ENCODE measurements at places on chromosomes 16 and 17.

- no peak for DNase-seq
These were observed 222.8 kb downstream of the RBFOX1 start for GRCh38 chr16:7555459-7555858.

GRCh38 chr17:59155439-59156177, at the start of gene PRR11:
PRR11 (plus strand) TSS chr17:59155746; CDS start chr17:59169753, 14,007 bp downstream.
- peak; percentile 75 for DNase-seq

GRCh38 chr16:17416461-17417311, 54.1 kb downstream of the XYLT1 start:
- peak; percentile 20 for DNase-seq

GRCh38 chr16:88974080-88974915, 2.7 kb downstream of the CBFA2T3 start:
- no peak for DNase-seq

- DNase-seq: no peak
These were observed 603.8 kb downstream of the CDH8 start for GRCh38 chr16:61432421-61432820.

DNA sequence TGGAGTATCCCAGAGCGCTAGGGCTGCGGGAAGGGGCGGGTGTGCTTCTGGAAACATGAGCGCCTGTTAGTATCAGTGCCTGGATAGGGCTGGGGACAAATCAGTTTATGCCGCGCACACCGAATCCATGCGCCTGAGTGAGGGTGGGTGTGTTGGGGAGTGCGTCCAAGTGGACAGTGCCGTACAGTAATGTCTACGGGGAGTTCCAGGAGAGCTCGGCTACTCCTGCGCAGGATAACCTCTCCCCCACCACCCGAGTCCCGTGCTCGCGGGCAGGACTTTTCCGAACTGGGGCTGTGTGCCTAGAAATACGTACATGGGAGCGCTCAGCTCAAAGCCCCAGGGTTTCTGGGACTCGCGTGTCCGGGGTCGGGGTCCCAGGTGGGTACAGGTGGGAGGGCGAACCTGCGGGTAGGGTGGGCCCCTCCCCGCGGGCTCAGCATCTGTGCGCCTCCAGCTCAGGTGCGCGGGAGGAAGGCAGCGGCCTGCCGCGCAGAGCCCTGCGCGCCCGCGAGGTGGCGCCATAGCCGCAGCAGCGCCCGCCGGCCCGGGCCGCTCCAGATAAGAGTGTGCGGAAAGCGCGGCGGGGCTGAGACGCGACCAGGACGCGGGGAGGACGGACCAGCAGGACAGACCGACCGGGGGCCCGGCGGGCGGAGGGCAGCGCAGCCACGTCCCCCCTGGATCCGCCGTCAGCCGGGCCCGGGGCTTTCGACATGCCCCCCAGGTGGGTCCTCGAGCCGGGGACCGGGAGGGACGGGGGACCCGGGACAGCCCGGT, at the start of gene HIC1:
HIC1 (plus strand) TSS at position 592 of the 780 bp plus-strand sequence. CDS start 1,588 bp downstream, outside the sequence.
- peak; percentile 73 for DNase-seq

DNA sequence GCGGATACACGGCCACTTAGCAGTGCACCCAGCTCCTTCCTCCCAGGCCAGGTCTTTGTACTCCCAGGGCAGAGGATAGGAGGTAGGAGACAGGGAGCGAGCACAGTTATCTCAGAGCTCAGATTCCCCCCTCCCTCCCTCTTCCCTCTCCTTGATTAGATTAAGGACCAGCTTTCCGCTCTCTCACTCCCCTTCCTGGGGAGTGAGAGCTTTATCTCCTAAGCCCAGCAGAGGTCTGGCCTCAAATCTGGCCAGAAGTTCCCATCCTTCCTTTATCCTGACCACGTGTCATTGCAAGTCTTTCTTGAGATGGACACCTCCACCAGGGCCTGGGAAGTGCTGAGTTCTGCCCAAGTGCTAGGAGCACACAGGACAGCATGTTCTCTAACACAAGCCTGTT, 5.1 kb downstream of the ARL4D start:
- no peak for DNase-seq

GRCh38 chr16:4389051-4389955, 17.7 kb downstream of the VASN start:
- DNase-seq: no peak

DNA sequence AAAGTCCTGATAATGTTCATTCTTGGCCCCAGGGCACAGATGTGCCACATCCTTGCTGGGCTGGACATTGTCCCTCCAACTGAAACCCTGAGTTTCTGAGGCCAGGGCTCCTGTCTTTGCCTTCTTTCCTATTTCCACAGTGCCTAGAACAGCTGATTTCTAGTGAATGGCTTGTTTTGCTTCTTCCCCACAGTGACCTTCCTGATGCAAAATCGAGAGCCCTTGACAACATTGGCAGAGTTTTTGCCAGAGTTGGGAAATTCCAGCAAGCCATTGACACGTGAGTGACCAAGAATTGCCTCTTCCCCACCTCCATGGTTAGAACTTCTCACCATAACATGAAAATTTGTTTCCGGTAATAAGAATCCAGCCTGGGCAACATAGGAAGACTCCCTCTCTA, 14.5 kb downstream of the ODAD4 start:
- DNase-seq: no peak

DNA sequence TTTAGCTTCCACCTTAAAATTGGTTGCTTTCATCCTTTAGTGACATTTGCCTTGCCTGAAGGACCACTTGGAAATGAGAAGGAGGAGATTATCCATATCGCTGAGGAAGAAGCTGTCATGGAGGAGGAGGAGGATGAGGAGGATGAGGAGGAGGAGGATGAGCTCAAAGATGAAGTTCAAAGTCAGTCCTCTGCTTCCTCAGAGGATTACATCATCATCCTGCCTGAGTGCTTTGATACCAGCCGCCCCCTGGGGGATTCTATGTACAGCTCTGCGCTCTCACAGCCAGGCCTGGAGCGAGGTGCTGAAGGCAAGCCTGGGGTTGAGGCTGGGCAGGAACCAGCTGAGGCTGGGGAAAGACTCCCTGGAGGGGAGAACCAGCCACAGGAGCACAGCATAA, 11.5 kb upstream of the TMEM106A start:
- no peak for DNase-seq

DNA sequence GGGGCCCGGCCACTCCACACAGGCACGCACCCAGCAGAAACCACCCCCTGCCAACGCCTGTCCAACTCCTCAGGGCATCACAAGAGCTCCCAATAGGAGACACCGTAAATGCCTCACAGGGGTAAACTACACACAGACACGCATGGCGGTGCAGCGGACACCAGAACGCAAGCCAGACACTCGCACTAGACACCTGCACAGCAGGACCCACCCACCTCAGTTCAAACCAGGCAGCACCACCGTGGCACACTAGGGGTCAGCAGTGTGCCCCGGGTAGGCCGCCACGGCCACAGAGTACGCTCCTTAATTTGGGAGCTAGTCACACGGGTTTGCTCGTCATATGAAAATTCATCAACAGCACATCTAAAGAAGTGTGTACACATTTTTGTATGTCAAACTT, 3.4 kb downstream of the SLC38A10 start:
- peak; percentile 45 for DNase-seq

GRCh38 chr16:83185902-83186301, 559.1 kb downstream of the CDH13 start:
- DNase-seq: no peak

- no peak for DNase-seq
These were observed 82.8 kb upstream of the NOG start for GRCh38 chr17:56510554-56511342.

GRCh38 chr17:35618628-35619027, 31.5 kb downstream of the AP2B1 start:
- DNase-seq: no peak

DNA sequence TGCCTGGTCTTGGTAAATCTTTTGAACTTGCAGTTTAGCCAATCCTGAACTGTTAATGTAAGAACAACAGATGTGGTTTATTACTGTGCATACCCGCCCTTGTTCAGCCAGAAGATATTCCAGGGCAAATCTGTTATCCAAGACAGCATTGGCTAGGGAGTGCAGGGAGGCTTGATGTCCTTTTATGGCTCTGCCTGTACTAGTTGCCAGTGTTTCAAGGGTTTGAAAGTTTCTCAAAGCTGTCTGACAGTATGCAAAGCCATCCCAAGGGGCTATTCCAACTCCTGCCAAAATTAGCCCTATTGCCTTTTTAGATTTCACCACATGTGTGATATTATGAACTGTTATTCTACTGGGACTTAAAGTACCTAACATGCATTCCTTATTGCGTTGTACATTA, 30.1 kb downstream of the LCMT1 start:
- no peak for DNase-seq

DNA sequence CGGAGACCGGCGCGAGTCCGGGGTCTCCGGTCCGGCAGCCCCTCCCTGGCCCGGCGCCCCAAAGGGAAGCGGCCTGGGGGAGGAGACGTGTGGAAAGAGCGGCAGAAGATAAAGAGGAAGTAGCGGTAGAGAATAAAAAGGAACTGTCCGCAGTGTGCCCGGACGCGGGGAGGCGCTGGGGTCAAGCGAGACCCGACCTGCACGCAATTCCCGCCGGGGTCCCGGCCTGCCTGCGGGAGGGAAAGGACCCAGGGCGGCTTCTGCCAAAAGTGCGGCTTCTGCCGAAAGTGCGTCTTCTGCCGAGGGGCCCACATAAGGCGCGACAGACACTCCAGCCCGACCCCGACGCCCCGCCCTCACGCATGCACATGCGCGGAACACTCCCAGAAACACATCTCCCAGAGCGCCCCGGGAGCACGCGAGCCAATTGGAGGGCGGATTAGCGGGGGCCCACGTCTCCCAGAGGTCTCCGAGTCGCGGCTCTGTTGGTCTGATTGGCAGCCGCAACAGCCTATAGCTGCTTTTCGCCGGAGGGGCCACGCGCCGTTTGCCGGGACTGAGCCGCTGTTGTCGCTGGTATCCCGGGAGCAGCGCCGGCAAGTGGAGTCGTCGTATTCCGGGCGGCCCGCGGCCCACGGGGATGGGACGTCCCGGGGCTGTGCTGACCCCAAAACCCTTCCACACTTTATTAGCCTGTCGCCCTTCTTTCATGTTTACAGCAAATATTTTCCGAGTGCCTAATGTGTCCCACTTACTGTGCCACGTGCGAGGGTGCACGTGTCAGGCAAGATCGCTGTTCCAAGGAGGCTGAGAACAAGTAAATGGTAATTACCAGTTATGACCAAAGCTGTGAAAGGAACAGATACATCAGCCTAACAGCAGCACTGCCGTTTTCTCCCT, 8.0 kb upstream of the MEFV start:
- peak; percentile 98 for DNase-seq

DNA sequence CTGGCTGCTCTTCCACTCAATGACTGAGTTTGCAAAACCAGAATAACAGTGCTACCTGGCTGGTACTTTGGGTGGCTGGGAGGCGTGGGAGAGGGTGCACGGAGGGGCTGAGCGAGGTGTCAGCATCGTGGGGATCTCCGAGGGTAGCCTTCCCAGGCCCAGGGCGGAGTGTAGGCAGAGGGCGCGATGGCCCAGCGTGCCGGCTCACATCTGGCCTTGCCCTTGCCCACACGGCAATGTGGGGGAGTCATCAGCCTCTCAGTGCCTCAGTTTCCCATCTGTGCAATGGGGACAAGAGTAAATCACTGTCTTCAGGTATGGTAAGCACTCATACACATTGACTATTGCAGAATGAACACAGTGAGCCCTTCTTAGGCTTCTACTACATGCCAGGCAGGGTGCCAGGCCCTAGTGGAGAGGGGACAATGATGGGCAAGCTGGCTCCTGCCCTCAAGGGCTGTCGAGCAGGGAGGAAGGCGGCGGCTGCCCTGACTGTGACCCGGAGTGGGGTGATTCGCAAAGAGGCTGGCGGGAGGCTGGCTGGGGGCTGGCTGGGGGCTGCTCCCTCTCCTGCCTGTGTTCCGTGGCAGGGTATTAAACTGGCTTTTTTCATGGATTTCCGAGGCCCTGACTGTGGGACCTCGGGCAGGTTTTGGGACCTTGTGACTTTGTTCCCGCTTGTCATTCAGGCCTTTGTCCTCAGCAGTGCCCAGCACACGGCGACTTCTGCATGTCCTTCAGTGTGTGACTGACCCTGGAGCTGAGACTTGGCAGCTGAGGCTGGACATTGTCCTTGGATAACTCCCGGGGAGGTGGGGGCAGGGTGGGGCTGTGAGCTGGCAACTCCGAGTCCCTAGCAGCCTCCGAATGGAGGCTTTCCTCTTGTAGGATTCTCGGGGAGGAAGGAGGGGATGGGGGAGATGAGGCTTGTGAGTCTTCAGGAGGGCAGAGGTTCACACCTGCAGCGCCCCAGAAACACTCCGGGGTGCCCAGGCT, 243.1 kb downstream of the SEC14L1 start:
- no peak for DNase-seq

DNA sequence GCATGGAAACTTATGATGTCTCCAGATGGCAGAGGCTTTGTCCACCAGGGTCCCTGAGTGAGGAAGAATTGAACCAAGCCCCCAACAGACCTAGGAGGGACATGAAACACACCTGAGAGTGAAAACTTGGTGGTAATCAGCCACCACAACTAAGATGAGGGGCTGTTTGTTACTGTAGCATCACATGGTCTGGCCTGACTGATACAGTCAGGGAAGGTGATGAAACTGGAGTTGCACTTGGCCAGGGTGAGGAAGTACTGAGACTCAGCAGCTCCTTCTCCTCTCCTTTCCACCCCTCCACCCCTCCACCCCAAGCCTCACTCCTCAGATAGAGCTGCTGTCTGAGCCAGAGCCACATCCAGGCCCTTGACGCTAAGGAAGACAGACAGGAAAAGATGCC, 37.2 kb downstream of the C16orf82 start:
- no peak for DNase-seq

GRCh38 chr16:56227936-56228335, 36.6 kb downstream of the GNAO1 start:
- no peak for DNase-seq
